ENCODE measurements at places on chromosomes 1 and 21. TPM values are rescaled to one million over a fixed set of nuclear protein-coding genes. Genes with fewer than 3 reads are reported as not detected.
A peak's percentile ranks its signal among the peaks of the same experiment; 100 is the strongest.

HMCN1 gene
- 0.55 TPM for total RNA-seq

DNA sequence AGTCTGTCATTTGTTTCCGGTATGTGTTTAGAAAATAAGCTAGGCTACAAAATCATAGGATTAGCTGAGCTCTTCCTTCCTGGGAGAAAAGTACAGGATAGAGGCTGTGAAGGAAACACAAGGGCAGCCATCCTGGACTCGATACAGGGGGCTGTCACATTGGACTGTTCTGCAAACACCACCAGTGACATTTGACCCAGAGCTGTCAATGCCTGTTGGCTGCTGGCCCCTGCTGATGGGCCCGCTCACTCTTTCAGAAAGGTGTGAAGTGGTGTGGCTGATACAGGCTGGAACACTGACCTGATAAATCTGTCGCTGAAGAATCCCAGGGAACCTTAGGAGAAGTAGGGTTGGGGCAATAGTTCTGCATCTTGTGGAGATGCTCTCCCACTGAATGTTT, 183.1 kb downstream of the RHOU start:
- H3K27ac ChIP-seq: no peak overlapping the region
- no peaks in the 10 kb centered on the region for H3K27me3 ChIP-seq

DNA sequence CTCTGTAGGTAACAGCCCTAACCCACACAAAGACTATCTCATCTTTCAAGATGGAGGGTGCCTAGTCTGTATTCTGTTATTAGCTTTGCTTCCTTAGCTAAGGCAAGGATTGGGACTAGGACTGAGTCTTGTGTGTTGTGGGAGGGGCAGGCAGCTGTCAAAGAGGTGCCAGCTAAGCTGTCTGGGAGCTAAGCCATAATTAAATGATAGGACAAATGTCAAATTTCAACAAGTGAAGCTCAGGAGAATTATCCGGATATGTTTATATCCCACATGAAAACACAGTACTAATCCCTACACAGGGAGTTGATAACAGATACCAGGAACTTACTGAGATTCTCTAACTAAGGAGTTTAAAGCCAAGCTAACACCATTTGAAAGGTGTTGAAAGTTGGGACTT, 70.5 kb upstream of the NGF start:
- H3K4me1 ChIP-seq: no peaks in the 10 kb centered on the region
- H3K4me3 ChIP-seq: no peak overlapping the region
- DNase-seq: no peak
- H3K36me3 ChIP-seq: no peaks in the 10 kb centered on the region

GRCh38 chr1:41073971-41074370, 52.4 kb upstream of the SLFNL1 start:
- H3K27me3 ChIP-seq: no peaks in the 10 kb centered on the region
- H3K4me3 ChIP-seq: no peak overlapping the region
- no peak for DNase-seq
- no peak overlapping the region for H3K27ac ChIP-seq

RHOU gene
- 7.7 TPM for total RNA-seq

DNA sequence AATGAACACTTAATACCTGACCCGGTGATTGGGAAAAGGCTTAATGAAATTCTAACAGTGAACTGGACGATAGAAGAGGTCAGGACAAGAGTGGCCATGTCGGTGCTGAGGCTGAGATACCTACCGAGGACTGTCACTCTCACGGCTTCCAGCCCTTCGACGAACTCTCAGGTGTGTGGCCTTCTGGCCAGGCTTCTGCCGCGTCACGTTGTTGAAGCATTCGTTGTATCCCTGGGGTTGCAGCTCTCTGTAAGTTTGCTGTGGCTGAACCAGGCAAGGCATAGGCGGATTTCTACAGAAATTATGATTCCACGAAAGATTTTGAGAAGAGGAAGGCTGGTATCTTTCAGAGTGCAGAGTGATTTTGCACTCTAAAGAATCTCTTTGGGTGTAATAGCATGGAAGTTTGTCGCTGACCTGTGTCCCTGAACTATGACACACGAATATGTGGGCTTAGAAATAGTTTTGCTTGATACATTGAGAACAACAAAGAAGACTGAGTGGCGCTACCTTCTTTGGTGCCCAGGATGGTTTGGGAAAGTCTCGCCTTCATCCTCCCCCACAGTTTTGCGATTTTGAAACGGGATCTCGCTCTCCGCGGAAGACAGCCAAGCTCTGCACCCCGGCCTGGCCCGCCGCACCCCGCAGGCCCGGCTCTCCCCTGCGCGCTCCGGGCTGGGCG, 403 bp upstream of the EPHX4 start:
- peaks cover 7% of the 10 kb centered on the region for H3K4me1 ChIP-seq
- H3K27me3 ChIP-seq: peaks cover 28% of the 10 kb centered on the region
- no peak overlapping the region for H3K27ac ChIP-seq
- peak overlapping the region; percentile 54 for H3K4me3 ChIP-seq
- no peaks in the 10 kb centered on the region for H3K36me3 ChIP-seq
- DNase-seq: no peak

DNA sequence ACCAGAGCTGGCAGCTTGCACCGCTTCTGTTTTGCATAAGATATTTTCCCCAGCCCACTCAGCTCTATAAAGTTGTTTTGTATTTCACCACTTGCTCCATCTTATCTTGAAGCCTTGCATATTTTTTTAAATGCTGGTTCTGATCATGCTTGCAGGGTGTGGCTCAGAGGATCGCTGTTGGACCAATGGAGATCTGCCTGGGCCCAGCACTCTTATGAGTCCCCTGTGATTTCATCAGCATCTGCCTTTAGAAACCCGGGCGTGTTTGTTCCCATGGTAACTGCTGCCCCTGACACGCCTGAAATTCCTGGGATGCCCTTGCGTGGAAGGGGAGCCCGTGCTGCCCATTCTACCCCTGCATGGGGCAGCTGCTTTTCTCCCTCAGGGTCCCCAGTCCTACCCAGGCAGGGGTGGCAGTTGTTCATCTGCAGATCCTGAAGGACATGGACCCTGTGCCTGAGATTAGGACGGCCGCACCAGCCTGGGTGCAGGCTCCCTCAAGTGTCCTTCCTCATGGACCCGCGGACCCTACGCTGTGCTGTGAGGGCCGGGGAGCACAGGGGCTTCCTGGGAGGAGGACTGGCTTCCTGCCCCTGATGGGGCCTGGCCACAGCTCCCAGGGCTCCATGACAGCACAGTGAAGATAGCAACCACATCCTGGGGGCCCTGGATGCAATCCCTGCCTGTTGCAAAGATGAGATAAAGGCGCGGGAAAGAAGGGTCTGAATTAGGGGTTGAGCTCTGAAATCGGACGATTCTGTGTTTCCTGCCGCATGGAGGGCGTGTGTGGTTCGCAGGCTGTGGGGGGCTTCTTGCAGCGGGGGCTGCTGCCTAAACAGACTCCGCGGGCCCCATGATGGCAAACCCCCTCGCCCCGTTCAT, 226.5 kb downstream of the SDCCAG8 start:
- H3K36me3 ChIP-seq: peaks cover 2% of the 10 kb centered on the region
- DNase-seq: peak; percentile 38

ATP1A2 gene
- not detected for total RNA-seq

DNA sequence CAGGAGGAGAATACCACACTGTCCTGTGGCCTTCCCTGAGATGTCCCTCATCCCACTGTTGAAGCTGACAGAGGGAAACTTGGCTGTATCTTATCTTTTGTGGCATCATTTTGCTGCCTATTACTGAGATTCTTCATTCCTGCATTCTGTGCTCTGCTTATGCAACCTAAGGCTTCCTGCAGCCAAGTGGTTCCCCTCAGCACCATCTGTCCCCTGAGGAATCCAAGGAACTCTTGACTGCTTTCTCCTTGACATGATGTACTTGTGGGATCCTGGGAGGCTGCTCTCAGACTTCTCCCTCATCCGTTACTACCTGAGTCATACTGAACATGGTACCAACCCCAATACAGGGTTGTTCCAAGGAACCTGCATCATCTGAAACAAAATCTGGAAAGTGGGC, 21.1 kb upstream of the RIMKLA start:
- no peak overlapping the region for H3K4me3 ChIP-seq
- no peak overlapping the region for H3K27ac ChIP-seq
- peaks cover 9% of the 10 kb centered on the region for H3K27me3 ChIP-seq
- no peaks in the 10 kb centered on the region for H3K36me3 ChIP-seq
- H3K4me1 ChIP-seq: no peaks in the 10 kb centered on the region

HSD3B2 gene
- total RNA-seq: not detected

GRCh38 chr1:8463144-8463927, 145.4 kb downstream of the SLC45A1 start:
- peaks cover 13% of the 10 kb centered on the region for H3K36me3 ChIP-seq
- peak overlapping the region; percentile 46 for H3K27ac ChIP-seq
- H3K27me3 ChIP-seq: no peaks in the 10 kb centered on the region
- DNase-seq: no peak

DNA sequence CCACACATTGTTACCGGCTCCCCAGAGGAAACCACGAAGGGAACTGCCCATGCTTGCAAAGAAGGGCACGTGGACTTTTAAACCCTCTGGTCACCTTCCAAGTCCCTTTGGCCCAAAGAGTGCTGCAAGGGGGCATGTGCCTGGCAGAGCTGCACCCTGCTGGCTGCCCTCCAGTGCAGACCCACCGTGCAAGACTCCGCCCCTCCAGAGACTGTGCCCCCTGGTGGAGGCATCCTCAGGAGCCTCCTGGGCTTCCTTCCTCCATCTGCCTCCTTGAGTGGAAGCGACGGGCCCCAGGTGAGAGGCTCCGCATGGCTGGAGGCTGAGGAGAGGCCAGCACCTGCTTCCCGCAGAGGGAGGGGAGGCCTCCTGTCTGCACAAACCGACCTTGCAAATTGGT, 100.6 kb downstream of the CRYAA start:
- H3K4me3 ChIP-seq: no peak overlapping the region
- H3K4me1 ChIP-seq: peaks cover 4% of the 10 kb centered on the region
- no peak for DNase-seq
- H3K27ac ChIP-seq: no peak overlapping the region

DNA sequence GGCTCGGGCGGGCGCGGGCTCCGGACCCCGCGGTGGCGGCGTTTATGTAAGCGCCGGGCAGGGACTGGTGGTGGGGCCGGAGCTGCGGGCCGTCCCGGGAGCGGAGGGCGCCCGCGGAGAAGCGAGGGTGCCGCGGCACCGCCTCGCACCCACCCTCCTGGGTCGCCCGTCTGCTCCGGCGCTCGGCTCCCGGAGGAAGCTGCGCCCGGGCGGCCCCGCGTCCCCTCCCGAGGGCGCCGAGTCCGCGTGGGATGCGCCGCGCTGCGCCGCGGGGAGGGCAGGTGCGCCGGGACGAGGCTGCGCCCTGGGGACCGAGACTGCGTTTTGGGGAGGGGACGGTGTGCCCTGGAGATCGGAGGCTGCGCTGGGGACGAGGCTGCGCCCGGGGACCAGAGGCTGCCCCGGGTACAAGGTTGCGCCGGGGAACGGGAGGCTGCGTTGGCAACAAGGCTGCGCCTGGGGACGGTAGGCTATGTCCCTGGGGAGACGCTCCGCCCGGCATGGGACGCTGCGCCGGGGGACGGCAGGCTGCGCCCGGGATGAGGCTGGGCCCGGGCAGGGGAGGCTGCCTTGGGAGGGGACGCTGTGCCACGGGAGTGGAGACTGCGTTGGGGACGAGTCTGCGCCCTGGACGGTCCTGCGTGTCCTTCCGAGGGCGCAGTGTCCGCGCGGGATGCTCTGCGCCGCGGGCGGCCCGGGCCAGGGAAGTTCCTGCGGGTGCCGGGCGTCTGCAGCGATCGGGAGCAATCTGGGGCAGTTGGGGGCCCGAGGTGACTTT, 627 bp downstream of the ADARB1 start:
- H3K4me1 ChIP-seq: peaks cover 45% of the 10 kb centered on the region
- peak overlapping the region; percentile 71 for H3K27ac ChIP-seq
- H3K4me3 ChIP-seq: peak overlapping the region; percentile 82

- peaks cover 86% of the 10 kb centered on the region for H3K36me3 ChIP-seq
- H3K27ac ChIP-seq: peak overlapping the region; percentile 90
- no peaks in the 10 kb centered on the region for H3K27me3 ChIP-seq
- H3K4me3 ChIP-seq: peak overlapping the region; percentile 96
- peak; percentile 54 for DNase-seq
- peaks cover 51% of the 10 kb centered on the region for H3K4me1 ChIP-seq
These were observed 4.8 kb downstream of the ENO1 start for GRCh38 chr1:8873506-8874229.

PRKAA2 gene
- total RNA-seq: not detected

IL22RA1 gene
- total RNA-seq: not detected

DNA sequence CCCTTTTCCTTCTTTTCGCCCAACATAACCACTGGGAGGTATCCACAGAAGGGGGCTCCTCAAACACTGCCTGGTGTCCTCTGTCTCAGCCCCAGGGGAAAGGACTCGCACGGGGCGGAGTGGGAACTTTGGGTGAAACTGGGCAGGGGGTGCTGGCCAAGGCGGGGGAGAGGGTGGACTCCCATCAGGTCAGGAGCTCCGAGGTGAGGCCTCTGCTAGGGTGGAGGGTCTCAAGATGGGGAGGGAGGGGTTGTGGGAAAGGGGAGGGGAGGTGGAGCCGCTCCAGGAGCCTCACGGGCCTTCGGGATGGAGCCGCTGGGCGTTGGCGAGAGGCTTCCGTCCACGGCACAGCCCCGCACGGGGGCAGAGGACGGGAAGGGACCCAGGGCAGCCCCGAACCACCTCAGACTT, 43.2 kb upstream of the POFUT2 start:
- no peaks in the 10 kb centered on the region for H3K36me3 ChIP-seq
- H3K27me3 ChIP-seq: peaks cover 3% of the 10 kb centered on the region
- no peak overlapping the region for H3K27ac ChIP-seq
- H3K4me3 ChIP-seq: no peak overlapping the region
- peak; percentile 22 for DNase-seq

- H3K27me3 ChIP-seq: peaks cover 32% of the 10 kb centered on the region
- no peaks in the 10 kb centered on the region for H3K36me3 ChIP-seq
- H3K27ac ChIP-seq: no peak overlapping the region
- H3K4me1 ChIP-seq: peaks cover 2% of the 10 kb centered on the region
- DNase-seq: no peak
These were observed 1.1 kb downstream of the VANGL2 start for GRCh38 chr1:160401487-160401805.

FALEC gene
- 0.58 TPM for total RNA-seq

GRCh38 chr1:110798691-110799256, 74.2 kb upstream of the CD53 start:
- no peak for DNase-seq
- peaks cover 2% of the 10 kb centered on the region for H3K27me3 ChIP-seq
- no peak overlapping the region for H3K4me3 ChIP-seq
- H3K36me3 ChIP-seq: peaks cover 3% of the 10 kb centered on the region
- H3K27ac ChIP-seq: no peak overlapping the region

DNA sequence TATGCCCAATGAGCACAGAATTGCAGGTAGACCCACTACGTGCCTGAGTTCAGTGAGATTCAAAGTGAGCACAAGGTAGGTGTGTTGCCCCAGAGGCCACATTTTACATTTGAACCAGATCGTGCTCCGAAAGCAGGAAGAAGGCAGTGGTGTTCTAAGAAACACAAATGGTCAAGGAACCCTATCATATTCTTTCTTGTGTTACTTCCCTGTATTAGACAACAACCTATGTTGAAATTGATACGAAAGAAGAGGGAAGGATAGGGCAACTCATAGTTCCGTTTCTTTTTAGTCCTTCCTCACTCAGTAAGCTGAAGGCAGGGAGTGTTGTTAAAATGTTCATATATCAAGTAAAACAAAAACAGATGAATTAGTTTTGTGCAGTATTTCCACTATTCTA, 33.9 kb downstream of the OLFML2B start:
- H3K4me3 ChIP-seq: no peak overlapping the region
- peaks cover 2% of the 10 kb centered on the region for H3K27me3 ChIP-seq
- no peaks in the 10 kb centered on the region for H3K4me1 ChIP-seq
- no peak overlapping the region for H3K27ac ChIP-seq
- DNase-seq: no peak

ZNF692 gene
- total RNA-seq: 58.6 TPM
